Activated T-cell treated with anti-CD3 and anti-CD28 coated beads, Interleukin-2, amount 50 U/mL, for 48 hours (primary cell): ENCODE measurements at places on chromosomes 13 and 19.

- DNase-seq = no peak
These were observed 130.1 kb downstream of the ZDHHC20 start for GRCh38 chr13:21328836-21329477.

GRCh38 chr13:107185889-107186288, 618.0 kb upstream of the ARGLU1 start:
- no peak for DNase-seq

DNA sequence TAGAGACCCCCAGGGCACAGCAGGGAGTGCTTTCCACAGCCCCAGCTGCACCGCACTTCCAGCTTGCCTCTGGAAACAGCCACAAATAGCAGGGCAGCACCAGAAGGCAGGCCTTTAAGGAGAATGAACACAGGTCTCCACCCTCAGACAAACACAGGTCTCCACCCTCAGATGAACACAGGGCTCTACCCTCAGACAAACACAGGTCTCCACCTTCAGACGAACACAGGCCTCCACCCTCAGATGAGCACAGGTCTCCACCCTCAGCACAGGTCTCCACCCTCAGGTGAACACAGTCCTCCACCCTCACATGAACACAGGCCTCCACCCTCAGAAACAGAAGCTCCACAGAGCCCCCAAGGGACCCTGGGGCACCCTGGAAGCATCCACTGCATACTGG, 51.7 kb downstream of the C1QTNF9 start:
- no peak for DNase-seq

DNA sequence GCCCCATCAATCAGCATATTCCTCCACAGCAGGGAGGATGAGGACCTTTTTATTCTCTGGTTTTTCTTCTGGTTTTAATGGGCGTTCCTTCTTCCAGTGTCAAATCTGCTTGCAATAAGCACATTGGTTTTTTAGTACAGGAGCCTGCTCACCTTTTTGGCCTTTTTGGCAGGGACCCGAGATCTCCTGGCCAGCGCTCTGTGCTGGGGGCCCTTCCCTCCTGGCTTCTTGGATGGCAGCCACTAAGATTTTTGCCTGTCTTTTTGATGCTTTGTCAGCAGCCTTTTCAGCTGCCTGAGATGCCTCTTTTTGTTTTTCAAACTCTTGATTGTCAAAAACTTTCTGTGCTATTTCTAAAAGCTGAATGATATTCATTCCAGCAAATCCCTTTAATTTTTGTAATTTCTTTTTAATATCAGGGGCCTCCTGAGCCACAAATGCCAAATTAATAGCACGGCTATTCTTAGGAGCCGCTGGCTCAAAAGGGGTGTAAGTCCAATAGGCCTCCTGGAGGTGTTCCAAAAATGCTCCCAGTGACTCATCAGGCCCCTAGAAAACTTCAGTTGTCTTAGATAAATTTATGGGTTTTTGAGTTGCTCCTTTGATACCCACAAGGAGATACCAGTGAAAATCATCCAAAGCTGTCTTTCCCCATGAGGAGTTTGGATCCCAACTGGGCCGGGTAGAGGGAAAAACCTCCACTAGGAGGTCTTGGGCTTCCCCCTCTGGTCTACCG, 73.0 kb downstream of the ZNF100 start:
- DNase-seq = no peak

DNA sequence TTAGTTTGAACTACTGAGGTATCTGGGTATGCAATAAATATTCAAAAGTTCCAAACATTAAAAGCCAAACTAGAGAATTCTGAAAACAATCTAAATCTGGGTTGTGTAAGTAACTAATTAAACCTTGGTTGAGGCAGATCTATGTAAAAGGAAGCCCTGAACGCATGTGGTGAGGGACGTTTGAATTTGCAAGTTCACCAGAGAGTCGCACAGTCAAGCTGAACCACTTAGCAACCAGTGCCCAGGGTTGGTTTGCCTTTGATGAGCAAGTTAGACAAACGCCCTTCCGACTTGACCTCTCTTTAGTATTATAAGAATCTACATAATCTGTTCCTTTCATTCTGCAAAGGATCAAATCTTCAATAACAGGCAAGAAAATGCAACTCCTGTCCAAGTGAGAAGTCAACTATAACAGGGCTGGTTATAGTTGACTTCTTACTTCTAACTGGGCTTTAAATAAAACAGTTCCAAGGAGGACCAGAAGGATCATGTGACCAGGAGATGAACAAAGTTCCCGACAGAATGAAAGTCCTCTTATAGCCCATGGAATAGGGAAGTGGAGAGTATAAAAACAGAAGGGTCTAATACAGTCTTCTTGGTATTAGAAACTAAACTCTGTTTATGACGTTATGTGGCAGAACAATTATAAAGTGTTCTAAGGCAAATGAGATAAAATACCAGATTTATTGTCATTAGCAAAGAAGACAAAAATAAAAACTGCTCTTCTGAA, 40.6 kb downstream of the PHF11 start:
- DNase-seq = no peak

- DNase-seq = peak; percentile 51
These were observed 112.4 kb downstream of the NUFIP1 start for GRCh38 chr13:44876782-44877324.

DNA sequence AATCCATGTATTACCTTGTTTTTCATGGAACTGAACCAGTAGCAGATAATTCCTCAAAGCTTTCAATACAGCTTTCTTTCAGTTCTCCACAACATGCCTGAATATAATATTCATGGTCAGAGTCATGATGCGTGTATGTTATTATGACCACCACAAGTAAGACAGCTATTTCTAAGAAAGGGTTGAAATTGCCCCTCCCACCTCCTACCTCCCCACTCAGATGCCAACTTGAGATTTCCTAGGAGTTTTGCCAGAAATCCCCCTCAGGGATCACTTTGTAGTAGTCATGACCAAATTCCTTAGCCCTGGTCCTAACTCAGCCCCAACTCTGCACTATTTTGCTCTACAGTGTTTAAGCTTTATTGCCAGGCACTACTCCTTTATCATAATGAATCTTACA, 69.9 kb upstream of the RAP2A start:
- DNase-seq = no peak

- peak; percentile 99 for DNase-seq
These were observed 17.9 kb downstream of the BRSK1 start for GRCh38 chr19:55301459-55302317.

- DNase-seq = no peak
These were observed 151.6 kb downstream of the ZNF536 start for GRCh38 chr19:30523791-30524190.

GRCh38 chr13:79918620-79919019, 422.3 kb downstream of the SPRY2 start:
- no peak for DNase-seq

GRCh38 chr19:51721905-51722304, 1.9 kb downstream of the HAS1 start:
- no peak for DNase-seq

DNA sequence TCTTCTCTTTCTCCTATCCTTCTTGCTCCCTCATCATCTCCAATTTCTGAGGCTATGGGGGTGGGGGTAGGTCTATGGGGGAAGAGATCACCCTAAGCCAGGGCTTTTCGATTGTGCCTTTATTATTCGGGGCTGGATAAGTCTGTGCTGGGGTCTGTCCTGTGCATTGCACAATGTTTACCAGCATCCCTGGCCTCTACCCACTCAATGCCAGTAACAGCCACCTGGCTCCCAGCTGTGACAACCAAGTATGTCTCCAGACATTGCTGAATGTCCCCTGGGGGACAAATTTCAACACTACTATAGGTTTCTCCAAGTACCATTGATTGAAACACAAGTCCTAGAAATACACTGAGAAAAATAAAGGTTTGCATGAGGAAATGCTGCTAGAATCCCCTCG, 13.2 kb downstream of the CBY2 start:
- DNase-seq = no peak

GRCh38 chr19:35395382-35396199, 24.7 kb downstream of the GPR42 start:
- no peak for DNase-seq

GRCh38 chr13:20547479-20547908, 19.5 kb upstream of the IFT88 start:
- no peak for DNase-seq

DNA sequence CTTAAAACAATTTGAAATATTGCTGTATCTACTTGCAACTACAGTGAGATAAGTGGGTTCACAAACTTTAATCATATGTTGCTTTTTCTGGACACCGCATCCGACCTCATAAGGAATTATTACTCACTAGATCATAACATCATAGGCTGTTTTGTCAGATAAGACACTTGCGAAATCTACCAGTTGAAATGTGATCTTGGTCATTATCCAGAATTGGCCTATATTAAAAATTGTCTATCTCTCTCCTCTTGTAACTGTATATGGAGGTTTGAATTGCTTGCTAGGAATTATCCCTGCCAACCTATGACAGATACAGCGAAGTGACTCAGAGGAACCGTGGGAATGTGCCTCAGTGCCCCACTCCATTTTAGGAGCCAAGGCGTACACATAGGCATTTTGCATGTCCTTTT, 117.0 kb upstream of the POSTN start:
- DNase-seq = no peak

- DNase-seq = no peak
These were observed 275.2 kb upstream of the GPC6 start for GRCh38 chr13:92951273-92951890.

GRCh38 chr13:108964606-108965005, 335.2 kb downstream of the MYO16 start:
- DNase-seq = no peak

DNA sequence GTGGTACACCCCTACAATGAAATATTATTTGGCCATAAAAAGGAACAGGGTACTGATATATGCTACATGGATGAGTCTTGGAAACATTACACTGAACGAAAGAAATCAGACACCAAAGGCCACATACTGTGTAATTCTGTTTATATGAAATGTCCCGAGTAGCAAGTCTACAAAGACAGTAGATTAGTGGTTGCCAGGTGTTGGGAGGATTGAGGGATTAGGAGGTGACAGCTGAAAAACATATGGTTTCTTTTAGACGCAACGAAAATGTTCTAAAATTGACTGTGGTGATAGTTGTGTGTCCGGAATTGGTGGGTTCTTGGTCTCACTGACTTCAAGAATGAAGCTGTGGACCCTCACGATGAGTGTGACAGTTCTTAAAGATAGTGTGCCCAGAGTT, 35.1 kb downstream of the IL17D start:
- no peak for DNase-seq

DNA sequence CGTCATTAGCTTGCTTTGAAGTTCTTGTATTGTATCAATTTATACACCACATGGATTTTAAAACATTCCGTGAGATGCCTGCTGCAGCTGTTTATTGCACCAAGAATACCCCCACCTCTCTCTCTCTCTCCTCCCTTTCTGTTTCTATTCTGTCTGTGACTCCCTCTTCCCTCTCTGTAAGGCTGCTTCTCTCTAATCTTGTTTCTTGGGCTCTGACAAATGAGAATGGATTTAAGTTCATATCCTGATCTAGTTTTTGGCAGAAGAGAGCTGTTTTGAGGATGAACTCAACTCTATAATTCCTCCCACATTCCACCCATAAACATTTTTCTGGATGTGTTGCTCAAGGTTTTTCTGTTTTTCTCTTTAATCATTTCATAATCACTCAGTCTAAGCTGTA, 144.3 kb upstream of the FRY start:
- no peak for DNase-seq

- DNase-seq = peak; percentile 7
These were observed 88.6 kb downstream of the SPACA7 start for GRCh38 chr13:112464720-112465119.

- DNase-seq = no peak
These were observed 19.6 kb upstream of the NFIC start for GRCh38 chr19:3346677-3347353.

GRCh38 chr13:105089858-105090643, 1445.4 kb downstream of the EFNB2 start:
- no peak for DNase-seq

DNA sequence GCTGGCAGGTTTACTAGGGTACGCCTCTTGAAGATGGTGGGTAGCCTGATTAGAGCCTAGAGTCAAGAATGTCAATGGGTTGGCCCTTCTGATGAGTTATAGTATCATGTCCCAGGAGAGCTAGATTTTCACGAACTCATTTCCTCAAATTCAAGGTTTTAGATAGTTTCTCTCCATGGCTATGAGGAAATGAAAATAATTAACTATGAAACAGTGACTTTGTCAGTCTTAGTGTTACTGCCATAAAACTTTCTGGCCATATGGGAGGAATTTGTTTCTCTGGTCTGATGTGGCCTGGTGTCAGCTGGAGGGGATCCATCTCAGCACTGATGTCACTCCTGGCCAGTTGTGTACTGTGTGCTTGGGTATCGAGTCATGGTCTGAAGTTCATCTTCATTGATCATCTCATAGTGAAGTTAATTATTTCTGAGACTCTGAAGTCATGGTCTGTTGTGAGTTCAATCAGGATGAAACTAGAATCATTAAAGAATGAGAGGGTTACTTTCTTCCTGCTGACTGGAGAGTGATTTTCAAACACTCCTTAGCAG, 49.4 kb upstream of the TNFSF11 start:
- DNase-seq = no peak

DNA sequence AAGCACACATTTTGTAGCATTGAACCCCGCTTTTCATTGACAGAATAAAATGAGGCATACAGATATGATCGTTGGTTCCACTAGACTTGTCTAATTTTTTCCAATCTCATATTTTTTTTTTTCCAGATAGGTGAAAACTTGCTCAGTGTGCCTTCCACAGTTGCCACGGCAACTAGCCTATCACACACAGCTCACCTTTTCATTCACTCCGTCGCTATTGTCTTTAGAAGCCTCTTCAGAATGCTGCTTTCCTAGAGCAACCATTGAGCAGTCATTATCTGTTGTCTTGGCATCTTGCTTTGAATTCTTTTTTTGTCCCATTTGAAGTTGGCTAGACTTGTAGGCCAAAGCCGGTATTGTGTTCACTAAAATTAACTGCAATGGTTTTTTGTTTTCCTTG, 37.7 kb upstream of the ESD start:
- no peak for DNase-seq

- DNase-seq = no peak
These were observed 37.7 kb downstream of the ARHGEF7 start for GRCh38 chr13:111152844-111153243.

GRCh38 chr13:30107521-30108136, 199.7 kb downstream of the KATNAL1 start:
- no peak for DNase-seq

DNA sequence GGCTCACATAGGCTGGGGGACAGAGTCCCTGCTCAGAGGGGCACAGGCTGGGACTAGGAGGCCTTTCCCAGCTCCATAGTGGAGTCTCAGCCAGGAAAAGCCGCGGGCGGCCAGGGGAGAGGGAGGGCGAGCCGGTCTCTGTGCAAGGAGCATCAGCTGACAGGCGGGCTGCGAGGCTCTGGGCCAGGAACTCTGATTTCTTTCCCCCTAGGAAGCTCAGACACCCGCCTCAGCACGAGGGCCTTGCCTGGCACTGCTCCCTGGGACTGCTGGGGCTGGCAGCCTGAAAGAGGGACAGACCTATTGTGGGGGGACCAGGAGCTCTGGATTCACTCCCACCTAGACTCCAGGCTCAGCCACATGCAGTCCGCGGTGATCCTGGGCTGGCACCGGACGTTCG, 2.2 kb upstream of the PLK5 start:
- DNase-seq = no peak

GRCh38 chr13:75479102-75479740, 2.7 kb downstream of the TBC1D4 start:
- DNase-seq = no peak
